ENCODE measurements at places on chromosomes 1 and 21.

DNA sequence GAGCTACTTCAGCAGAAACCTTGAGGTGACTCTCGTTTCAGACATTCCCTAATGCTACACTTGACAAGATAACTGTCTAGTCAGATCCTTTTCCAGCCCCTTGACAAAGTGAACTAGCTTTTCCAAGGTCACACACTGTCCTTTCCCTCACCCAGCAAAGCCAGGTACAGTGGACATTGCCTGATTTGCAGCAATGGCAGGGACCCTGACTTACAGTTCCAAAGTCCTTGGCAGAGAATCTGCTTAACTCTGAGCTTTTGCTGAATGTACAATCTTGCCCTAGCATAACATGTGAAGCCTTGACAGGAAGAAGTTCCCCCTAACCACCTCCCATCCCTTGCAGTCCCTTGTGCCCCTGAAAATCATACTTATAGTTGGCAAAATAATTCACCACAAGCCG is 37.1 kb downstream of the HSD3B2 start:
- no peak for DNase-seq

- no peak for DNase-seq
Measured at GRCh38 chr1:235093013-235093695, 35.5 kb downstream of the TOMM20 start.

- no peak for DNase-seq
Measured at GRCh38 chr1:90417126-90417525, 300.0 kb downstream of the BARHL2 start.

GRCh38 chr1:199794105-199794863 is 233.2 kb upstream of the NR5A2 start:
- no peak for DNase-seq

DNA sequence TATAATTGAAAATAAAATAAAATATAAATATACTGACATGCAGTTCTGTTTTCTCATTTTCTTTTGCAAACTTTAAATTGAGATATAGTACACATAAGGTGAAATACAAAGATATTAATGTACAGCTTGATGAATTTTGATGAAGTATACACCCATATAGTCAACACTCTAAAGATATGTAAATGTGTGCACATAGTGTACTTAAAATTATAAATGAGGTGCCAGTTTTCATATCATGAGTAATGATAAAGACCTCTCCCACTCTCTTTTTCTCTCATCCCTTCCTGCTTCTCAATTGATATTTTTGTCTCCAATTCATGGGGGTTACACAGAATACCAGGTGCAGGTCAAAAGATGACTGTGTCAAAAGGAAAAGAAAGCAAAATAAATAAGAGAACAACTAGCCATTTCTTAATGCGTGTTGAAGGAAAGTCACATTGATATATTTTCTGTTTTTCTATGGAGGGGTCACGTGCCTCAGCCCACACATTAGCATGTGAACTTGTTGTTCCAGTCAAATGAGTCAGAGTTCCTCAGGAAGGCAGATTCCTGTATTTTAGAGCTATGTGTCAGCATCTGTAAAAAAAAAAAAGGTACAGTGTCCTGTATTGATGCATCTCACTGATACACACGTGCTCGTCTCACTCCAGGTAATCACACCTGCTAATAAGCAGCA is 64.3 kb upstream of the HOOK1 start:
- DNase-seq = no peak

DNA sequence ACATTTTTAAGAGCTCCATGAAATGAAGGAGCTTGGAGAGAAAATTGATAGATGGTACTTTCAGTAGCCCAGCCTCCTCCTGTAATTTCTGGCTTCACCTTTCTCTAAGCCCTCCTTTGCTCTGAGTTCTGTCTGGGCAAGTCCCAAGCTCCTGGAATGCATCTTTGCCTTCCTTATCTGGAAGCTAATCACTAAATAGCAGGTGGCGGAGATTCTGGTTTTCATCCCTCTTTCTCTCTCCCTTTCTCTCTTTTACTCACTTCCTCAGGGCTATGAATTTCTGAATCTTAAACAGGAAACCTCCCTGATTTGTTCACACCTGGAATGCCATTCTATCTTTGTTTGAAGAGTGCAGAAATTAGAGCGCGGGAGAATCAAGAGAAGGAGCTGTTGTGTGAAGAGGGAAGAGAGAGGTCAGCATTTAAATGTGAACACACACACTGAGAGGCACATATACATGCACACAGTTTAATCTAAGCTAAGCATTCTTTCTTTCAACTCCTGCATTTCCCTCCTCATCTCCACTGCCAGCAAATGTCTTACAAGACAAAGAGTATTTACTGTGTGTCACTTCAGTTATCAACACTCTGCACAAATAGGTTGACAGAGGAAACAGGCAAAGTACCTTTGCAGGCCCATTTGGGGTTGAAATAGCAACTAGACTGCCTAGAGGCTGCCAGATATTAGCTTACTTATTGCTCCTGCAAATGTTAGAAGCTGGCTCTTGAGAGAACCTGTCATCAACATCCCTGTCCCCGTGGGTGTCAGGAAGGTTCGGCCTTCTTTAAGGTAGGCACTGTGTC is 199.4 kb upstream of the CAMK1G start:
- DNase-seq = no peak

- DNase-seq = no peak
Measured at GRCh38 chr1:248618878-248619277, 16.0 kb downstream of the OR2T11 start.

All from activated CD4-positive, CD25-positive, alpha-beta regulatory T cell treated with anti-CD3 and anti-CD28 coated beads, Interleukin-2, amount 50 U/mL, for 72 hours (primary cell).